NB4 (cell line): ENCODE measurements at places on chromosomes 7 and 10.
A peak's percentile ranks its signal among the peaks of the same experiment; 100 is the strongest.

GRCh38 chr10:101476383-101476782, 111.7 kb downstream of the POLL start:
- DNase-seq: no peak

DNA sequence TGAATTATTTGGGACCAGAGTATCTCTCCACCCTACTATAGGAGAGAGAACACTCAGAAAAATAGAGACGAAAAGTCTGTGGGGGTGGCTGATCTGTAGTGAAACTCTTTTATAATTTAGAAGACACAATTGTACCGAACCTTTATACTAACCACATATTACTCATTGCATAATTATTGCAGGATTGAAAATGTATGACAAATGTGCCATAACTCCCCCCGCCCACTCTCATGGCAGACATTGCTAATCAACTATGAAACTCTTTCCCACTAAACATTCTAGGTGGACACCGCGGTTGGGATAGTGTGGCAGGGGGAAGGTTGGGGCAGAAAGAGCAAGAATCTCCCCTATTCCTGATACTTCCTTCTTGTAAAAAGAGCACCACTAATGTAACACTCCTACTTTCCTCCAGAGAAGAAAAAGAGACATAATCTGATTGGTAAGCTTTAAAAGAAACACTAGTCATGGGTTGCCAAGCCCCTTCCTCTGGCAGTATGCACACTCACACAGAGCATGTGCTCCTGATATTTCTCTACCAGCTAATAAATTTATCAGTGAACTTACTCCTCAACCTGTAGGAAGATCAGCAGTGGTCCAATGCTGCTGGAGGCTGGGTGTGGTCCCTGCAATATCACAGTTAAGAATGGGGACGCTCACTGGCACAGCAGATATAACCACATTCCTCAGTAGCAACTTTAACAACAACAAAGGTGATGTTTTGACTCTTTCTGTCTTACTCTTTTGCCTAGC, 18.7 kb upstream of the ARID5B start:
- DNase-seq: no peak

GRCh38 chr10:71161425-71161824, 50.9 kb upstream of the UNC5B start:
- DNase-seq: peak; percentile 59

GRCh38 chr7:112147793-112148361, 58.3 kb downstream of the DOCK4 start:
- DNase-seq: no peak

GRCh38 chr10:82969405-82969804, 1094.4 kb downstream of the NRG3 start:
- peak; percentile 35 for DNase-seq

DNA sequence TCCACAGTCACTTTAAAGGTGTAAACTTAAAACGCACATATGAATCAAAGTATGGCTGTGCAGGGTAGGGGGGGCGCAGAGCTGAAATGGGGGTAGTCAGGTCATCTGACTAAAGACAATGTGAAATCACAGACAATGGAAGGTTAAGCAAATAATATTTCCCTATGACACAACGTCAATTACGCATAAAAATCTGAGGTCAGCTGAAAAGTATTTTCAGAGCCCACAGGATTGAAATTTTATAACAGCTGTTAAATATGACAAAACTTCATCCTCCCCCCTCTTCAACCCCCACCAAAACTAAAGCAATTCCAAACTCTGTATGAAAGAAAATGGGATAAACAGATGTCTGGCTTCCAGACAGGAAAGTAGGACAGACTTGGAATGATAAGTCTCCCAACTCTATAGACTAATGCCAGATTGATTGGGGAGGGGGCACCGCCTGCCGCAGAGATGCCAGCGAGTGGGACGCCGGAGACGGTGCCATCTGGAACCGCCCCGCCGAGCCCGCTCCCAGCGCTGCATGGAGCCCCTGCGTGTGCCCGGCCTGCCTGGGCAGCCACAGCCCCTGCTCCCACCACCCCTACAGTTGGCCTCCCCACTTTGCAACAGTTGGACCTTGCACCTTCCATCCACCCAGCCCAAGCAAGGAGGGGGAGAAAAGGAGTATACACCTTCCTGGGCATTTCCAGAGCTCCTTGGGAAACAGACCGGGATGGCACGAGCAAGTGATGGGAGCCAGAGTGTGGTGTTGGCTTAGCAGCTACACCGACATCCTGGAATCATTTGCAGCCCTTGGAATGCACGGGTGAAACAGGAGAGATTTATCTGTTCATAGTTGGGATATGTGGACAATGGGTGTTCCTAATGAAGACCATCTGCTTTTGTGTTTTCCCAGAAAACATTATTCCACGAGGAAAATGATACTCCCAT, 10.7 kb downstream of the EBF3 start:
- DNase-seq: no peak

DNA sequence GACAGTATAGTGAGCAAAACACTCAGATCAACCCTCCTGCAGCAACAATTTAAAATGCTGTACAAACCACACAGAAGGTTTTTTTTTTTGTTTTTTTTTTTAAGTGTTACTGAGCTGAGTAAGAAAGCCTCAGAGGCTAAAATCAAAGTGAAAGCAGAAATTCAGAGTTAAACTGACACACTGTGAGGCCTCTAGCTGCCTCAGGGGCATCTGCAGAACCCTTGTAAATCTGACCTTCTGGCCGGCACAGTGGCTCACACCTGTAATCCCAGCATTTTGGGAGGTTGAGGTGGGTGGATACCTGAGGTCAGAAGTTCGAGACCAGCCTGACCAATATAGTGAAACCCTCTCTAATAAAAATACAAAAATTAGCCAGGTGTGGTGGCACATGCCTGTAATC, 7.4 kb upstream of the GNA12 start:
- no peak for DNase-seq

- peak; percentile 63 for DNase-seq
Measured at GRCh38 chr10:14253711-14254110, 77.0 kb downstream of the FRMD4A start.

DNA sequence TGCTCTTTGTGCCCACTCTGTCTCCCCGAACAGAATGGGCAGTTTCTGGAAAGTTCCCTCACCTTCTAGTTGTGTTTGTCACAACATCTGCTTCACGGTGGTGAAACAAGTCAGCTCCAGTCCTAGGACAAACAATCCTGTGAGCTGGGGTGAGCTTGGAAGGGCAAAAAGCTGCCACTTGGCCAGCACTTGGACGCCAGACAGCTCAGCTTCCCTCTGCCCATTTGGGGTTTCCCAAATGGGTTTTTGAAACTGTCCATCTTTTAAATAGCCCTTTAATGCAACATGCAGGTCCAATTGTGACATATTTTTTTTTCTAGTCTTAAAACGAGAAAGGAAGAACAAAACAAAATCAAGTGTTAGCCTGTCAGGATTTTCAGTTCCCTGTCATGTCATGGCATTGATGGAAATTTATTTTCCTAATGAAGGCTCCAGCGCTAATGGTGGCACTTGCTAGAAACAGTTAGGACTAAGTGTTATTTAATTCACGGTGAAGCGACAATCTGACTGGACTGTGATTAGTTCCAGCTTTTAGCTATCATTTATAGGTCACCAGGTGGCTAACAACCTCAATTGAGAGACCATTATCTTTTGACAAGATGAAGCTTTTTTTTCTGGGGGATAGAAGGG, 181.7 kb downstream of the MYOF start:
- DNase-seq: no peak

GRCh38 chr7:107291434-107291833, 122.6 kb downstream of the HBP1 start:
- peak; percentile 5 for DNase-seq

- peak; percentile 27 for DNase-seq
Measured at GRCh38 chr10:71585564-71586290, 133.9 kb downstream of the C10orf105 start.

DNA sequence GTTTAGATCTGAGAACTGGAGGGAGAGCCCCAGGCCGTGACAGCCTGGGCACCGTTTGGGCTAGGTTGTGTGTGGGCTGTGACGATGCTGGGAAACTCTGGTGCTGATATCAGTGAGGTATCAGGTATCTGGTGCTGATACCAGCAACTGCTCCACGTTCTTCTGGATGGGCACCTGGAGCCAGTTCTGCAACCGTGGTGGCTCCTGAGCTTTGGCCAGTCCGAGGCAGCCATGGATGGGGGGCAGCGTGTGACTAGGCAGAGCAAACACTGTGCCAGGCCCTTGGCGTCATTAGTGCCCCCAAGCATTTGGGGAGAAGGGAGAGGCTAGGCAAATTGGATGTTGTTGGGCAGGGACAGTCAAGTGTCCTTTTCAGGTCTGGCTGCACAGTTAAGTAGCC, 57.9 kb downstream of the ZNF467 start:
- no peak for DNase-seq

DNA sequence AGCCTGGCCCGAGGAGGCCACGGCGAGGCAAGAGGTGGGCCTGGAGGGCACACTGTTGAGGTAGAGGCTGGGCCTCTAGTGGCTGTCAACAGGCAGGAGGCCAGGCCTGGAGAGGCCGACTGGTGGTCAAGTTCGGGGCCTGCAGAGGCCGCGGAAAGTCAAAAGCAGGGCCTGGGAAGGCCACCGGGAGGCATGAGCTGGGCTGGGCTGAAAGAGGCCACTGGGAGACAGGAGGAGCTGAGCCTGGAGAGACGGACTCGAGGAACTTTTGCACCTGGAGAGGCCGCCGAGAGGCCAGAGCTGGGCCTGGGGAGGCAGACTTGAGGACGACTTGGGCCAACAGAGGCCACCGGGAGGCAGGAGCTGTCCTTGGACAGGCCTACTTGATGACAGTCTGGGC, 321.2 kb downstream of the ZNF479 start:
- DNase-seq: no peak

DNA sequence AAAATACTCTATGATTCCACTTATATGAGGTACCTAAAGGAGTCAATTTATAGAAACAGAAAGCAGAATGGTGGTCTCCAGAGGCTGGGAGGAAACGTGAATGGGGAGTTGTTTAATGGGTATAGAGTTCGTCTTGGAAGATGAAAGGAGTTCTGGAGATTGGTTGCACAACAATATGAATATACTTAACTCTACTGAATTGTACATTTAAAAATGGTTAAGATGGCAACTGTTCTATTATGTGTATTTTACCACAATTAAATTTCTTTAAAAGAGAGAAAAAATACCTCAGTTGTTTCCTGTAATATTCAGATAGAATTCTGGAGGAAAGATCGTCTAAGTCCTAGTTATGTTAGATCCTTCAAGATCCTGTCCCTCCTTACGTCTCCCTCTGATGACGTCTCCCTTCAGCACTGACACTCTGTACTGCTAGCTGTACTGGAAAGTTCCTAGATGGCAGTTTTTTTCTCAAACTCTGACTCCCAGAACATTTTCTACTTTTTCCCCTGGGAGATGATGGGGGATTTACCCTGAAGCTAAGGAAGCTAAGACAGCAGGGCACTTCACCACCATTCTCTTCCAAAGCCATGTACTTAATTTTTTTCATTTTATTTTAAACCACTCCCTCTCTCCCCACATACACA, 53.2 kb upstream of the CAV2 start:
- no peak for DNase-seq

GRCh38 chr10:111078505-111079185, 1.8 kb downstream of the ADRA2A start:
- no peak for DNase-seq

GRCh38 chr7:3370921-3371320, 69.9 kb downstream of the SDK1 start:
- no peak for DNase-seq

DNA sequence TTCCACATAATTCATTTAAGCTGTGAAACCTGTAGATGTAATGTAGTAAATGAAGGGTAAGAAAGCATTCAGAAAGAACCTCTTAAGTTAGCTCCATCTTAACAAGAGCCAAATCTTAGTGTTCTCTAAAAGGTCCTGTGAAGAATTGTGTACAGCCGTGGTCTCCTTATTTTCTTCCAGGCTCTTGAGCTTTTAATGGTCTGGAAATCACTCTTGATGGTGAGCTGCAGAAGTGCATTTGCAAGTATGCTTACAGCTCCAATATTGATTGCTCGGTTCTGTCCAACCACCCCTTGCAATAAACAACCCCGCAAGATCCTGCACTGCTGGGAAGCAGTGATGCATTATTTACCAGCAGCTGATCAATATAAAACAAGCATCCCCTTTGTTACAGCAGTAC, 690.8 kb upstream of the FZD8 start:
- DNase-seq: no peak

- DNase-seq: no peak
Measured at GRCh38 chr7:154774303-154774969, 228.5 kb downstream of the PAXIP1 start.

DNA sequence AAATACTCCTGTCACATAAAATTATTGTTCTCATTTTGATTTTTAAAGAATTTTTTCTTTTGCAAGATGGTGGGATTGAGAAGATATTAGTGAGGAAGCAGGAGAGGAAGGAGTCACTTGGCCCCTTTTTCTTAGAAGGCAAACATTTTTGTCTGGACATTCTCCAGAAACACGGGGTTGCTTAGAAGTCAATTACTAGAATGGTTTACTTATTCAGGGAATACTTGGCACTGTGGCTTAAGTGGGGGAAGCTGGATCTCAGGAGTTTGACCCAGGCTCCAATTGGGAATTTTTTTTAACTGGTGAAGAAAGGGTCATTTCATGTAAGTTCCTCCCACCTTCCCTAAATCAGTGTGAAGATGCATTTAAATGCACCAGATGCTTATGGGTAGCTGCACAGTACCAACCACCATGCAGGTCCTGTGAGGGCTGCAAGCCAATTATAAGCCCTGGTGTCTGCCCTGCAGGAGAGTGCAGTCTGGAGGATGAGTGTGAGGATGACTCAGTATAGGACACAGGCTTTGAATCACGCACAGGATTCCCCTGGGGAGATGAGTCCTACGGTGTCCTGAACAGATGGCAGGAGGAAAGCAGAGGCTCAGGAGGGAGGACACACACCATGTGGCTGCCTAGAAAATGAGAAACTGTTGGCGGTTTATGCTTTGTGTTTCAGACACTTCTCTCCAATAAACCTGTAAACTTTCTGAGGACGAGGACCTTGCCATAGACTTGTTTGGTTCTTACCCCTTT, 299.1 kb downstream of the PLXNA4 start:
- DNase-seq: peak; percentile 45

DNA sequence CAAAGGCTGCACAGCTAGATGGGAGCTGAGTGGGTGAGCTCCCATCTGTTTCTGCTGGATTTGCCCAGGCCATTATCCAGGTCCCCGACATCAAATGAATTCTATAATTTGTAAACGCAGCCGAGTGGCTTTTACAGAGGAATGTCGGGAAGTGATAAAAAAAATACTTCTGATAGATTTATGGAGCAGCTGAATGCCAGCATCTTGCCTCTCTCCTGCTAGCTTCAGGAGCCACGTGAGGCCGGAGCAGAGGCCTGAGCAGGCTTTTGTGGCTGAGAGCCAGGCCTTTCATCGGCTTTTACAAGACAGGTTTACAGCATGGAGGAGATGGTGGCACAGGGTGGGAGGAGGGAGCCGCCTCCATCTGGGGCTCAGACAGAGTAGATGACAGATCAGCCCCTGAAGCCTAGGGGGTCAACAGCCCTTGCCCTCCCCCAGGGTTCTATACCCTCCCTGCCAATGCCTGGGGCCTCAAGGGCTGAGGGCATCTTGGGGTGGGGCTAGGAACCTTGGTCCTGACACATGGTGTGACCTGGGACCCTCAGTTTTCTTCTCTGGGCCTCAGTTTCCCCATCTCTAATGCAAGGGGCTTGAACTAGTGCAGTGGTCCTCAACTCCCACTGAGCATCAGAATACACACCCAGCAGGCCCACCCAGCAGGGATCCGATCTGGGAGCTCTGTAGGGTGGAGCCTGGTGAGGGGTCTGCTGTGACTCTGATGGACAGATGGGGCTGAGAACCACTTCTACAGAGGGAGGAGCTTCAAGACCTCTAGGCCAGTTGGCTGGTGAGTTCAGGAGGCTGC, 44.2 kb upstream of the PCBD1 start:
- no peak for DNase-seq
